Fibroblast of the conjunctiva (primary cell): ENCODE measurements at places on chromosomes 13 and 19.

GRCh38 chr19:42512743-42513304 is 15.5 kb downstream of the CEACAM1 start:
- no peak for DNase-seq

DNA sequence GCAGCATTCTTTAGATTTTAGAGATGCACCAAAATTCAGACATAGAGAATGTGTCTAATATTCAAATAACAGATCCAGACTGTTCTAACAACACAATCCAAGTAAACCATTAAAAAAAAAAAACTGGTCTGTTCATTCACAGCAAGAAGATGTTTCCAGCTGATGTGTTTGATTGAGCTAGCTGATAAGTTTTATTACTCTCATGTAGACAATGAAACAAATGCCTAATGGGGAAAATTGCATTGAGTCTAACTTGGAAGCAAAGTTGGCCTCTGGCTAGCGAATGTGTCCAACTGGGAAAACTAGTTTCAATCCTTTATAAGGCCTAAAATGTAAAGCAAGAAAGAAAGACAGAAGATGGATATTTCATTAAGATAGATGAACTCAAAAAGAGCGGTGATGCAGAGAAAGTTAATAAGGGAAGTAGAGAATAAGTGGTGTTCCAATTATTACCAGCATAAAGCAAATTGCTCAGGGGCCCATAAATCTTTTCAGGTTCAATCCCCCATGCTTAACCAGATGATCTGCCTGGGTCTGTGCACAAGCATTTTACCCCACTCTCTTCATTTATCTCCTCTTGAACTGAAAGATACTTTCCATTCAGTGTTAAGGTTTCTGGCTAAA is 54.2 kb downstream of the PCDH9 start:
- no peak for DNase-seq

- DNase-seq = peak; percentile 63
These were observed 14.1 kb upstream of the AKAP8L start for GRCh38 chr19:15432629-15433518.

DNA sequence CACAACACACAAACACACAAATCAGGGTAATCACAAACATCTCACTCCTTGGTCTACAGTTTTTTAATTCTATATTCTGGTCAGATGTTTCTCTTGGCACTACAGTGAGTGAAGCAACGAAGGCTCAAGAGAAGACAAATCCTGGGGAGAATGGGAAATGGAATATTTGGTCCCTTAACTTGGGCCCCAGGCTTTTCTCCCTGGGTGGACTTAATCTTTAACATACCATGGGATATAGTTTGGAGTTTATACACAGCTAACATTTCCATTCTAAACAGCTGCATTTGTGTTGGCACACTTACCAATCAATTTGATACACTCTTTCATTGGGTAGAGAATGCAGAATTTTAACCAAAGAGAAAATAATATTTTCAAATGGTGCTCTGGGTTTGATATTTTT is 1132.6 kb upstream of the SLC10A2 start:
- DNase-seq = no peak

- no peak for DNase-seq
These were observed 1.8 kb downstream of the LSM4 start for GRCh38 chr19:18320865-18321733.

DNA sequence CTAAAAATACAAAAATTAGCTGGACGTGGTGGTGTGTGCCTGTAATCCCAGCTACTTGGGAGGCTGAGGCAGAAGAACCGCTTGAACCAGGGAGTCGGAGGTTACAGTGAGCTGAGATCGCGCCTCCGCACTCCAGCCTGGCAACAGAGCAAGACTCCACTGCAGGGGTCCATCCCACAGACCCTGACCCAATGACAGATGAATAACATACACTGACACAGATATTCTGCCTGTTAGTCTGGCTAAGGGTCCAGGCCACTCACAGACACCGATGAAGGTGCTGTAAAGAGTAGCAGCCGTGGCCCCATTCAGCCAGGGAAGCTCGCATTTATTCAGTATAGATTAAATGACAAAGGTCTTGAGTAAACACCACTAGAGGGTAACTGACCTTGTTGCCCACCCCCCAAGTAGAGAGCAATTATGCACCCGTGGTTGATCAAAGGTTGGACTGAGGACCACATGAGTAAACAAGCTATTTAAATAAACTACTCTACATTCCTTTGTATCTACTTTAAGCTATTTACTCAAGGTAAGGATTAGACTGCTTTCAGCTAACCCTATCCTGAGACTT is 8.5 kb upstream of the CRYL1 start:
- no peak for DNase-seq

DNA sequence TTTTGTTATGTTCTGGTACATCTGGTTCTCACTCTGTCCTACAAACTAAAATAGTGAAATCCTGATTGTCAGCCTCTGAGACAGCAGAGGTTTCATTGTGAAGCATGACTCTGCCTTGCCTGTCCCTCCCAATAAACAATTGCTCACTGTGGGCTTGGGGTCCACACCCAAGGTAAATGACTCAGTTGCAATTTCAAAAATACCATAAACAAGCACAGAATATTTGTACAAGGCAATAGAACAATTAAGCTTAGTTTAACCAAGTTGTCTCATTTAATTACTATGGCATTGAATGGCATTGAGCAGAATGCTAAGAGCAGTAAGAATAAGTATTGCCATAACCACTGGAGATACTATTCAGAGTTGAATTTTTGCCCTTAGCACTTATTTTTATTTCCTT is 353.6 kb downstream of the SPRY2 start:
- DNase-seq = no peak

DNA sequence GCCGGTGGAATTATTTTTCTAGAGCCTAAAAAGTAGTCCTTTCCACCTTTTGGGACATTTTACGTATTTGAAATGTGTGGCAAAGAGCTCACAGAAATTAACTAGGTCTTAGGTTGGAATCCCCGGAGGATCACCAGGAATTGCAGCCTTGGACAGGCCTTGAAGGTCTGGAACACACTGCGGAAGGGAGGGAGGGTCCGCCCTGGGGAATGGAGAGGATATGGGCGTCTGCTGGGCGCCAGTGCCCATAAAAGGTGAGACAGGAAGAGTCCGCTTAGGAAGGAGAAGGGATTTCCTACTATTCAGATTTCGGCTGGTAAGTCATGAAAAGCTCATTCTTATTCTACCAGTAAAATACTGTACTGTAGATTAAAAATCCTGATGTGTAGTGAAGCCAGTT is 111.9 kb downstream of the COL4A2 start:
- no peak for DNase-seq

- DNase-seq = no peak
These were observed 184.0 kb upstream of the UBL3 start for GRCh38 chr13:30034458-30034795.

DNA sequence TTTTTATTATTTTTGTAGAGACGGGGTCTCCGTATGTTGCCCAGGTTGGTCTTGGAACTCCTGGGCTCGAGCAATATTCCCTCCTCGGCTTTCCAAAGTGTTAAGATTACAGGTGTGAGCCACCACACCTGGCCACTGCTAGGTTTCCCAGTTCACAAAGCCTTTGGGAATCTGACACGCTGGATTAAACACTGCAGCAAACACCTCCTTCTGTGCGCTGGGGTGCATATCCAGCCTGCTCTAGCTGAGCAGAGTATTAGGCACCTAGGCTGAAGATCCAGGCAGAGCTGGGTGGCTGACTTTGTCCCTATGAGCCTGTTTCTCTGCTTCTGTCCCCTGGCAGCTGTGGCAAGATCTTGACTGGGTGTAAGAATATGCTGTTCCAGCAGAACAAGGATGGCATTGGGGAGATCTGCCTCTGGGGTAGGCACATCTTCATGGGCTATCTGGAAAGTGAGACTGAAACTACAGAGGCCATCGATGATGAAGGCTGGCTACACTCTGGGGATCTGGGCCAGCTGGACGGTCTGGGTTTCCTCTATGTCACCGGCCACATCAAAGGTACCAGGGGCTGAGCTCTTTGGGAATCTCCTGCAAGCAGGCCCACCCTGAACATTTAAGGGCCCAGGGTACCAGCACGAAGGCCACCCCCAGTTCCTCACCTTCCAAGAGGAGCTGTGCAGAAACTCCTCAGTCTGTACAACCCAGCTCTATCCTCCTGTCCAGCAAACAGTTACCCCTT is 49.8 kb downstream of the ACSBG2 start:
- DNase-seq = no peak

GRCh38 chr19:39937094-39937720 is 2.8 kb upstream of the FCGBP start:
- no peak for DNase-seq

DNA sequence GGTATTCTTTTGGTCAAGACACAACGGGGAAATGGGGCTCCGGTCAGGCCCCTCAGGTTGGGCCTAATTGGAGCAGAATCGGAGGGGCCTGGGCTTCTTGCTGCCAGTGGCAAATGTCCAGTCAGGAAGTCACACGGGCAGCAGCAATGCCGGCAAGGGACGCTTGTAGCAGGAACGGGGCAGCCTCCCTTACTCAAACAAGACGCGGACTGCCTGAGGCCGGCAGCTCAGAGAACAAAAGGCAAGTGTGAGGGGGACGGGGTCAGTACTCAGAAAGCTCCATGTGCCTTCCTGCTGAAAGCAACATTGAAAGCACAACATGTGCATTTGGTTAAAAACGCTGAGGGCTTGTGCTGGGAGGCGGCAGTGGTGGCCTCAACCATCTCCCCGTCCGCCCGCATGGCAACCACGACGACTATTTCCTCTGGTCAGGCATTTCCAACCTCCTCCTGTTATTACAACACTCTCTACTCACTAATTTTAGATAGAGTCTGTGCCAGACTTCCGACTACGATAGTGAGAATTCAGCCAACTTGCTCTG is 20.5 kb upstream of the RASA3 start:
- DNase-seq = no peak

DNA sequence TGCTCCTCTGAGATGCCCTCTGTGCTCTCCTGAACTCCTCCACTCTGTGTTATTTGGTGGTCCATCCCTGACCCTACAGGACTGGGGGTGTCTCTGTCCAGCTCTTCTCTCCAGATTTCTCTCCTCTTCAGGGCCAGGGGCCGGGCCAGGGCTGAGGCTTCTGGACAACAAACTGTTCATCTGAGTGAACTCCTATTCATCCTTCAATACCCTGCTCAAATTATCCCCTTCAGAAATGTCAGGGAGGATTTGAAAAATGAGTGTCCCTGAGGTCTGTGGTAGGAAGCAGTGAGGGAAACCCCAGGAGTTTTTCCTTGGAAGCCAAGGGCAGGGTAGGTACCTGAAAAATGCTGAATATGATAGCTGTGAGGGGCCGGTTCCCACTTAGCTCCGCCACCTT is 7.6 kb downstream of the PDE4C start:
- DNase-seq = no peak

GRCh38 chr13:48782429-48782840 is 128.7 kb downstream of the CYSLTR2 start:
- no peak for DNase-seq

DNA sequence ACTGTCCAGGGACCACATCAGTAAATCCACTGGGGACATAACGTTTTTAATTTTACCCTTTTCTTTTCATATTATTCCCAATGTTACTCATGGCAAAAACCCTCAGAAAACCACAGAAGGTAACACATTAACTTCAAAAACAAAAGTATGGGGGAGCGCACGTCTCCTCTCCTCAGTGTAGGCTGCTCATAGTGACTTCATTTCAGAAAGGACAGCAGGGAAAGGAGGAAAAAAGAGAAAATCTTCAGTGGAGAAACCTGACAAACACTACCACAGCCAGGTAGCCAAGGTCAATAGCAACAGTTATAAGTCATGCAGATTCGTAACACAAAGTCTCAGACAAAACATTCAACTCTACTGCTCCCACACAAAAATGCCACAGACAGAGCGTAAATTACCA is 21.4 kb downstream of the DZIP1 start:
- DNase-seq = no peak

DNA sequence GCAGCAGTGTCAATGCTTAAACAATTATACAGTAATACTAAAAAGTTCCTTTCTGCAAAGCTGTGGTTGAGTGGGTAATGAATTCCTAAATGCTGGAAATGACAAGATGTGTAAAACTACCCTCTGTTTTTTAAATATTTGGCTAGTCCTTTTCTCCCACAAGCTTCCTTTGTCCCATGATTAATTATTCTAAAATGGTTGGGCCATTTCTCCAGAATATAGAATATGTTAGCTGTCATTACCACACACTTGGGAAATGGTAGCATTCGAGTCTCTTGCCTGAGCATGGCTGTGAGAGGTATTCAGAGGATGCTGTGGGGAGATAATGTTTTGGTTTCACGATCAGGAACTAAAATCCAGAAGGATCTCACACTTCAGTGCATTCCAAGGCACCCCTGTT is 1185.8 kb downstream of the UQCRFS1 start:
- no peak for DNase-seq

- DNase-seq = no peak
These were observed 30.0 kb downstream of the TSSK6 start for GRCh38 chr19:19485161-19485997.

GRCh38 chr19:47230054-47230920 is 712 bp downstream of the BBC3 start:
- DNase-seq = no peak

DNA sequence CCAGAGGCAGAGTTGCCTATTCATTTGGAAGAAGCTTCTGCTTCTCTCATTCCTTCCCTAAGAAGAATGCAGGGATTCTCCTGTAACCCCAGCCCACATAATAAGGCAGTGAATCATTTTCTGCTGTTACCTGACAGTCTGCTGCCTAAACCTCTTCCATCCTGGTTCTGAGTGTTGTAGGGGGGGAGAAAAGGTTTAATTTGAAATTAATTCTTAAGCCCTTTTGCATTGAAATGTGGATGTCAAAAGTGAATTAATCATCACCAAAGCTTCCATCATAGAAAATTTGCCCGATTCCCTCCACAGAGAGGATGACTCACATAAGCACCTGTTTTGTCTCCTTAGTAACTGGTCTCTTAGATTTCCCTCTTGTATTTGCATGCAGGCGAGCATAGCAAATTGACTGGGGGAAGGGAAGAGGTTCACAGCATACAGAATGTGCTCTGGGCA is 146.7 kb upstream of the FNDC3A start:
- DNase-seq = no peak

DNA sequence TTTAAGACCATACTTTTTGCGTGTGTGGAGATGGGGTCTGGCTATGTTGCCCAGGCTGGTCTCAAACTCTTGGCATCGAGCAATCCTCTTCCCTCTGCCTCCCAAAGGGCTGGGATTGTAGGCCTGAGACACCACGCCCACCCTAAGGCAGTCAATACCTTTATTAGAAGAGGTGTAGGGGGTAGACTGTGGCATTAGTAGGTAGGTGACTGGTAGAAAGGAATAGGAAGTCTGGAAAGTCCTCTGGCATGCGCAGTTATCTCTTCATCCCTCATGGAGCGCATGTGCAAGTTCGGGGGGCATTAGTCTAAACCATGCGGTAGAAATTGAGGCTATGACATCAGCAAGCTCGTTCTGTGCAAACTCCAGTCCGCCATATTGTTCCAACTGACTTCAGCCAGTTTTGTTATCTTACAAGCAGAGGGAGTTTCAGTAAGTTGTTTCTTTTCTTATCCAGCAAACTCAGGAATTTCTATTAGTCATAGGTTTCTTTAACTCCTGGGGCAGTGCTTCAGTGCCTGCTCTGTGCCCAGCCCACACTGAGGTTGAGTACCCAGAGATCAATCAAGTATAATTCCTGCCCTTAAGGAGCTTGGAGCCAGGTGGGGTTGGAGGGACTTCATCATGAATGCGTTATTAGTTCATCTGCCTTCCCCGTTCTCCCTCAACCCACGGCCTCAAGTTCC is 7.3 kb upstream of the RANBP3 start:
- no peak for DNase-seq

GRCh38 chr19:39998501-39998900 is 1.6 kb downstream of the ZNF546 start:
- DNase-seq = no peak
